ENCODE measurements at places on chromosomes 6 and 20.

GRCh38 chr6:6784514-6785162, 196.1 kb downstream of the LY86 start:
- DNase-seq = no peak

DNA sequence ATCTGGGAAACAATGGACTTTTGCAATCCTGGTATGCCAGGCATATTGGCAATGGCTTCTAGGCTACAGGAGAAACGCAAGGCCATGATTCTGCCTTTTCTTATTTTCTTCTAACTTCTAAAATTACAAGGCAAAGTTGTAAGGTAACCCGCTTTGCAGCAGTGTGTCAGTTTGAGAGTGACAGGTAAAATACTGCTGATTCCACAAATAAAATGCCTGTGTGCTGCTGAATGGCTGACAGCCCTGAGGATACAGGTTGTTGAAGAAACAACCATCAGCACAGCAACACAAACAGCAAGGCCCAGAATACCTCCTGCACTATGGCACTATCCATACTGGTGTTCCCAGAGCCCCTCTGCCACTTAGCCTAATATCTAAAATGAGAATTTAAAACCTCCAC, 37.1 kb downstream of the SLC17A1 start:
- DNase-seq = no peak

DNA sequence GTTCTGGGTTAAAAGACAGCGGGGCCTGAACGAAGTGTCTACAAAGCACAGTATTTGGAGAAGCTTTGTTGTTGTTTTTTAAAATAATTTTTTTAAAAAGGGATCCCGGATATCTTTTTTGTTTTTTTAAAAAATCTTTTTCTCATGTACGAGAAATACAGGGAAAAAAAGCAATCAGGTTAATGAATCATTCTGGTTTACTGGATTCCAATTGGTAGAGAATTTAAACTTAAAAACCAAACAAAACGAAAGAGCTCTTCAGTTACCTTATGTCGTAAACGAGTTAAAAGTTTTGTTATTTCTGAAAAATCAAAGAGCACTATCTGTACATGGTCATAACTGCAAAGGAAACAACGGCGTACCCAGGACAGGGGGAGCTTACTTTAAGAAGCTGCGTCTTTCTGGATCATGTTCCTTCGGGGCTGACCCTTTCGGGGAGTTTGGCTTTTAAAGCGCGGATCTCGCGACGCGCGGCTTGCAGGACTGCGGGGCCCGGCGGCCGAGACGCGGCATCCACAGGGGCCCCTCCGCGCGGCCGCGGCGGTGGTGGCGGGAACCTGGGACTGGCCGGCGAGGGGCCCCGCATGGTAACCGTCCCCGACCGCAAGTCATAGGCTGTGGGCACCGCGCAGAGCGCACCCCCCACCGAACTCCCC, 927 bp downstream of the IL20RA start:
- no peak for DNase-seq

- DNase-seq = no peak
Measured at GRCh38 chr20:63421913-63422312, 50.5 kb downstream of the KCNQ2 start.

DNA sequence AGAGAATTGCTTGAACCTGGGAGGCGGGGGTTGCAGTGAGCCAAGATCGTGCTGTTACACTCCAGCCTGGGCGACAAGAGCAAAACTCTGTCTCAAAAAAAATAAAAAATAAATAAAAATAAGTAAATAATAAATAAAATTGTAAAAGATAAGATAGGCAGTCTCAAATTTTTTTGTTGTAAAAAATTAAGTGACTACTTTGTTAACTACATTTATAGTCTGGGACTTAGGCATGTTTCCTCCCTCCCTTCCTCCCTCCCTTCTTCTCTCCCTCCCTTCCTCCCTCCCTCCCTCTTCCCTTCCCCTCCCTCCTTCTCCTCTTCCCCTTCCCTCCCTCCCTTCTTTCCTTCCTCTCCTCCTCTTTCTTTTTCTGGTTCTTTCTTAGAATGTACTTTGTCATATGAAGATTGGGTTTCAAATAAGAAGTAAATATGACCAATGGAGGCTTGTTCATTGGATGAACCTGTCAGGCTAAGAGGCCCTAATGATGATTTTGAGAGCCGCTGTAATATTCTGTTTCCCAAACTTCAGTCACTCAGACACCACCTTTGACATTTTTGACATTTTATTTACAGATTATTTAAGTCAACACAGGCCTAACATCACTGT, 24.2 kb downstream of the ZFP64 start:
- DNase-seq = no peak

DNA sequence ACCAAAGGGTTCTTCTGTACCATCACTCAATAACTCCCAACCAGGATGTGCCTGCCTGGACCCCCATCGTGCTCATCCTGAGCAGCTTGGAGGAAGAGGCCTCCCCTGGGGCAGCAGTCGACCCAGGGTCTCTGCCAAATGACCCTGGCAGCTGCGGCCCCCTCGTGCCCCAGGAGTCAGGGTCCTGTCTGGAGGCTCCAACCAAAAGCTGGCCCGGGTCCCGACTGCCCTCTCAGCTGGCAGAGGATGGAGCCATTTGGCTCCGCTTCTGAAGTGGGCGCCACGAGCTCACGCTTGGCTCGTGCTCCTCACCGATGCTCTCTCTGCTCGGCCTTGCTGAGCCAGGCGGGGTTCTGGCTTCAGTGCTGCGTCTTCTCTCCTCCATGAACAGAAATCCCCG, 56.8 kb downstream of the TFAP2C start:
- no peak for DNase-seq

DNA sequence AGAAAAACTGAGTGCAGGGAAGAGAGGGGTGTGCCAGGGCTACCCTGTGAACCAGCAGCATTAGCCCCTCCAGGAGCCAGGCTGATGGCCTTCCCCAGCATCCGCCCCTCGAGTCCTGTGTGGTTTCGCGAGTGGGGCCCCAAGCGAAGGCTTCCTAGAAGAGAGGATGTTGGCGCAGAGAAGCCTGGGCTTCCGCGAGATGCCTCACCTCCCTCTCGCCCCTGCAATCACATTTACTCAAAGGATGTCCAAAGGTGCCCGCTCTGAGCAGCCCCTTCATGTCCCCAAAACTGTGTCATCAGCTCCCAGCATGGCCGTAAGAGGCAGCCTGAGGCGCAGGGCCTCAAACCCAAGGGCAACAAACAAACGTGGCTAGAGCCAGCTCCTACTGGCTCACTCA, 111.7 kb downstream of the PREX1 start:
- no peak for DNase-seq

GRCh38 chr20:33105316-33105924, 26.0 kb downstream of the BPIFB4 start:
- DNase-seq = no peak

DNA sequence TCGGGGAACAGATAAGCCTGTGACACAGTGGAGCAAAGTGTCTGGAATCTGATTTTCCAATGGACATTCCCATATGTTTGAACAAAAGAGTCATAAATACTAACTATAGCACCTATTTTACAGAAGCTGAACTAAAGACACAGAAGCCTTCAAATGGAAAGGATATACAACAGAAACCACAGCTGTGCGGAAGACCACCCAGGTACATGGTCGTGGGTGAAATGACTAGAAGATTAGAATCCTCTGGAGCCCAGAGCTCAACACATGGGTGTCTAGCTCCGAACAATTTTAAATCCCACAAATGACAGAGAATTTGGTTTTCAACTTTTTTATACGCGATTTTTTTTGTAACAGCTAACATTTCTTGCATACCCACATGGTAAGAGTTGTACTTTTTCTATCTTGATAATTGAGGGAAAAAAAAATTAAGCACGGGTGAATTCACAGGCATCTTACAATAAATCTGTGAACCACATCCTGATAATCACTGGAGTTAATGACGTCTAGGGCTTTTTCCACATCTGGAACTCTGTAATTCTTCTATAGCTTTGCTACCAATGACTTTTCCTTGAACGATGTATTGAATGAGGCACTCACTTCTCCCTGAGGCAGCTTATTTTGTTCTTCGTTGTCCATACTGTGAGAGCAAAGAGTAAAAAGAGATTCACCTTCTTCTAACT, 271.1 kb upstream of the AGPAT4 start:
- no peak for DNase-seq

All from SK-N-SH (cell line).